Fibroblast of skin of right quadriceps (primary cell): ENCODE measurements at places on chromosomes 1 and 21.

DNA sequence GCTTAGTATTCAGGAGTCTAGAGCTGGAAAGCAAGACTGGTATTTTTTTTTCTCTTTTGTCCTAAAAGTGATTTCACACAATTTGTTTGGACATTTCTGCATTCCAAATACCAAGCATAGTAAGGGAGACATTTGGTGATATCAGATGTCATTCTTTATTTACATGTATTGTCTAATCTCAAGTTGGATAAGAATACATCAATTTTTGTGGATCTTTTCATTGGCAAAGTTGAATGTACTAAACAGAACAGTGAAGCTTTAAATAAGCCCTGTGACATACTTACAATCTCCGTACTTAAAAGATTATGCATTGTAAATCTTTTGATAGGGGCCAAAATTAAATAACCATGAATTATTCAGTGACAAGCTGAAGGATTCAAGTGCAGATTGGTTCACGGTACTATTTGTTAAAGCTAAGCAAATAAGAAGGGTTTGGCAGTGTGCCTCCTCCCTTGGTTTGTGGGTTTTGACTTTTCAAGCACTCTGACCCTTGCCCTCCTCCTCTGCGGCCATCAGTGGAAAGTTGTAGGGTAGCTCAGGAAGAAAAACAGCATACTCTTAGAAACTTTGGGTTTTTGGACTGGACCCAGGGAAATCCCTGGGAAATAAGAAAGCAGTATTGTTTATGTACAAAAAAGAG is 663.7 kb downstream of the ADGRL2 start:
- no peak for DNase-seq

GRCh38 chr1:147089457-147089856 is 82.8 kb downstream of the PRKAB2 start:
- DNase-seq = no peak

DNA sequence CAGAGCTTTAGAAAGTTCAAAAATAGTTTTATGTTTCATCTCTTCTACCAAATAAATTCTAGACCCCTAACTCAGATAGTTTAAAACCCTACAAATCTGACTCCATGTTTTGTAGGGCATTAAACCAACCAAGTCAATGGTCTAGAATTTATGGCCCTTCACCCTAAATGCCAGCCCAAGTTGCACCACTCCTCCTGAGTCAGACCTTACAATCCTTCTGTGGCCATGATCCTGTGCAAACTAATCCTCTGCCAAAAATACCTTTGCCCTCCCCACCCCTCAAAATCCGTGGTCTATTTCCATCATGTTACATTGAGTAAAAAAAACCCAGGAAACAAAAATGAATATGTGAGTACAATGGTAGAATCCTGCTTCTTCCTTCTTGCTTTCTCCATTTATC is 179.3 kb downstream of the NR5A2 start:
- peak; percentile 70 for DNase-seq

GRCh38 chr1:40266786-40267535 is 8.9 kb downstream of the ZMPSTE24 start:
- no peak for DNase-seq

DNA sequence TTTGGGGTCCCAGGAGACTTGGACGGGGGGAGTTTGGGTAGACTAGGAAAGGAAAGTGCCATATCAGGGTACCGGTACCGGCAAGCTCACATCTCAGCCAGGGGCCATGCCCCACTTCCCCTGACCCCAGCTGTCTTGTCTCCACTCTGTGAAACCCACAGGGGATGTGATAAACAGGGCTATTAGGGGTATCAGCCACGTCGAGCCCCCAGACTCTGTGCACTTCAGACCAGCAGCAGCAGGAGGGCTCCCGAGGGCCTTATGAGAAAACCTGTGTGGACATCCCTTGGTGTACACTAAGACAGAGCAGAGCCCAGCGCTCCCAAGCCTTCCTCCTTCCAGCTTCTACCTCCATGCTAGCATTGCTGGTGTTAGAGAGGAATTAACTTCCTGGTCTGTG is 46.3 kb downstream of the TNNT2 start:
- DNase-seq = no peak

- no peak for DNase-seq
Observed at GRCh38 chr1:218362418-218363076, 17.4 kb downstream of the TGFB2 start.

DNA sequence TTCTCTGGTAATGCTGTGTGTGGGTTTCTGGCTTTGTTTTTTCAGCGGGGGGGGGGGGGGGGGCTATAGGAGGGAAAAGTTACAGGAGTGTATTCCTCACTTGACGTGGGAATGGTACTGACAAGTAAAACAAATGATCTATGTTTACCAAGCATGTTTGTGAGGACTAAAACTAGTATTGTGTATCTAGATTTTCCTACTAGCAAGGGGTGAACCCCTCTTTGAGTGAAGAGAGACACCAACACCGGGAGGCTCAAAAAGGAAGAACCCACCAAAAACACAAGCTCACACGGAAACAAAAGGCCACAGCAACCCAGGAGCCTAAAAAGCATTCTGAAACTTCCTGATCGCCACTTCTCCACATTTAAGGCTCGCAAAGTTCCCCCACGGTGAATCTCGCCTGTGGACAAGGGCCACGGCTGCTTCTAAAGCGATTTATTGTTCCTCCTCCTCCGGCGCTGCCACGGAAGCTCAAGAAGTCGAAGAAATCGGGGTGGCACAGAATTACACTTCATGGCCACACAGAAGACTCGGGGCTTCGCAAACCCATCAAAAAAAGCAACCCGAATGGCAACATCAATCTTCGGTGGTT is 703 bp downstream of the PUM1 start:
- peak; percentile 33 for DNase-seq

DNA sequence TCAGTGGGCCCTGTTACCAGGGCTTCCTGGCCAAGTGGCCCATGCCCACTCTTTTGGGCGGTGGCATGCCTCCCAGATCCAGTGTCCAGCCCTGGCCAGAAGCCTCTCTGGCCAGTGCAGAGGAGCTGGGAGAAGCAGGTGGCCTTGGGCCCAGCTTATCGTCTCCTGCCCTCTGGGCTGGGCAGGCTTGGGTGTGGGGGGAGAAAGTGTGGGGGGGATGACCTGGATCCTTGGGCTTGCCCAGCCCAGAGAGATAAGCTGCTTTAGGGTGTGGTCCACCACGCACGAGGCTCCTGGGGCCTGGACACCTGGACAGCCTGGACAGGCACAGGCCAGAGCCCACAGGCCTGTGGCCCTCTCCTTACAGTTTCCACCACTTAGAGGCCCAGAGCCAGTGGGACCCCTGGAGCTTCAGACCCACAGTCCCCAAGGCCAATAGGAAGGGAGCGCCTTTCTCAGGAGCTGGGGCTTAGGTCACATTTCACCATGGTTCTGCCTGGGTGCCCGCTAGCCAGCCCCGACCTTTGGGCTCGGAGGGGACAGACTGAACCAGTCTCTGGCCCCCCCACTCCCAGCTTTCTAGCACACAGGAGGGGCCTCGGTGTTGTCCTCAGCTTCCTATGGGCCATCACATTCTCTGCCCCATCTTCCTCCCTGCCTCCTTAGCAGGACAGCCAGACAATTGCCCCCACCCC is 1.8 kb downstream of the ESPN start:
- DNase-seq = no peak

- no peak for DNase-seq
Observed at GRCh38 chr1:155245163-155245524, 10.1 kb downstream of the ENTREP3 start.

DNA sequence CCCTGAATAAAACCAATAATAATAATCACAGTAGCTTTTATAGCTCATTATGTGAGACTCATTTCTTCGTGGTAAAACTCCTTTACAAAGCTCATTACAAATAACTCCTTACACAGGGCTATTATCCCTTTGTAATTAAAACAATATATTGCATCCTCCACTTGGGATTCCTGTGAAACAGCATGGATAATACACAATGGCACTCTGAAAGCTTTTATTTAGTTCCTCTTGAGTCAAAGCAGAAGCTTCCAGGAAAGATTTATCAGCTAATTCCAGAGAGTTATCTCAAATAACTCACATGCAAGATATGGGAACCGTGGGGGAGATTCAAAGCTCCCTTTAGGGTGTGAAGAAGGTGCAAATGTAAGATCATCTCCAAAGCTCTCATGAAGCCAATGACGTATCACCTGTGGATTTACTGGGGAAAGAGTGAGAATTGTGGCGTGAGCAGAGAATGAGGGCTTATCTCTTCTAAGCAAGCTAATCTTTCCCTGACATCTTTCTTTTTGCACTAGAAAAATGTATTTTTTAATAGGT is 60.4 kb upstream of the GJA5 start:
- no peak for DNase-seq

DNA sequence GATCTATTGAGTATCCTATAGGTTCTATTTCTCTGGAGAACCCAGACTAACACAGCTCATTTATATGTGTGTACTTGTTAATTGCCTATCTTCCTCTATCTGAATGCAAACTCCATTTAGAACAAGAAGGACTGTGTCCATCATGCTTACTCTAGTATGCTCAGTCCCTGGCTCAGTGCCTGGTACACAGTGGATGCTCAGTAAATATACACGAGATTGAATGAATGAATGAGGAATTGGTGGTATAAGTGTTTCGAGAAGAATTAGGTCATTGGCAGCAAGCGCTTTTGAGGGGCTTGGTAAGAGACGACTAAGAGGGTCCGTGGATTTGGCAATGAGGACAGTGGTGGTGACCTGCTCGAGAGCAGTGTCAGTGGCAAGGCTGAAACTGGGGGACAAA is 112.5 kb downstream of the CSMD2 start:
- no peak for DNase-seq

- DNase-seq = no peak
Observed at GRCh38 chr1:24465638-24466037, 37.0 kb upstream of the RCAN3 start.

GRCh38 chr1:11156963-11157362 is 32.2 kb upstream of the ANGPTL7 start:
- no peak for DNase-seq

DNA sequence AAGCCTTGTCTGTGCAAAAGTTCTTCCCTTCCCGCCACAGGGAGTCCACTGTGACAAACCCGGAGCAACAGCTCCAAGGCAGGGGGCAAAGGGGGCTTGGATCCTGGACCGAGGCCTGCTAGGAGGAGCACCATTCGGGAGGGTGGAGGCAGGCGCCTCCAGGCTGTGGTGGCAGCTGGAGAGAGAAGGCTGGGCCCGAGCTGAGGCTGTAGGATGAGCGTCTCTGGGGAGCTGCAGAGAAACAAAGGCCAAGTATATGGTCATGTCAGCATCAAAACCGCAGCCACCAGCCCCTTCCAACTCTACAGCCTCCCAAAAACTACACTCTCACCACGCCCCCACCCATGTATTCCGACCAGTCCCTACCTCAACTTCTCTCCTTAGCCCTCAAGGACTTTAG is 579 bp downstream of the SH3BP5L start:
- DNase-seq = no peak

DNA sequence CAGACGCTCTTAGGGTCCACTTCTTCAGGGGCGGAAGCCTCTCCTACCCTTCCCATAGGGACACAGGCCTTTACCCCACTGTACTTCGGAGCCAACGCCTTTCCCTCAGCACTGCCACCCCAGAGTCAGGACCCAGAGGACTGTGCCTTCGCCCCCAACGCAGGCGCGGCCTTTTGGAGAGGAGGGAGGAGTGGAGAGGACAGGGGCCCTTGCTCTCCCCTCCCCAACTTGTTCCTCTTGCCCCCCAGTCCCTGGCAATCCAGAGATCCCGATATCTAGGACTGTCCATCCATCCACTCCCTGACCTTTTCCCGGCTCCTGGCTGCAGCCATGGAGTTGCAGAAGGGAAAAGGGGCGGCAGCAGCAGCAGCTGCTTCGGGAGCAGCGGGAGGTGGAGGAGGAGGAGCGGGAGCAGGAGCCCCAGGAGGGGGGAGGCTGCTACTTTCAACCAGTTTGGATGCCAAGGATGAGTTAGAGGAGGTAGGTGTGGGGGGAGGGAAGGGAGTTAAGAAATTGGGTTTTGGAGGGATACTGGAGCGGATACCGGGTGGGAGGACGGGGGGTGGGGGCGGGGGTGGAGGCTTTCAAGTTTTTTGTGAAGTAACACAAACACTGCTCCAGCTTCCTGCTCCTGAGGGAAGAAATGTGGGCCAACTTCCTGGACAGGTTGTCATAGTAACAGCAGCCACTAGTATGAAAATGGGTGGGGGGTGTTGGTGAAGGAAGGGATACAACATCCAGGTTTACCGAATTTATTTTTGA is 636 bp downstream of the INTS3 start:
- DNase-seq = peak; percentile 64

GRCh38 chr1:206464456-206464964 is 5.8 kb upstream of the IKBKE start:
- DNase-seq = peak; percentile 78
